ENCODE measurements at places on chromosomes 3 and 15. TPM values are rescaled to one million over a fixed set of nuclear protein-coding genes. Genes with fewer than 3 reads are reported as not detected.

DNA sequence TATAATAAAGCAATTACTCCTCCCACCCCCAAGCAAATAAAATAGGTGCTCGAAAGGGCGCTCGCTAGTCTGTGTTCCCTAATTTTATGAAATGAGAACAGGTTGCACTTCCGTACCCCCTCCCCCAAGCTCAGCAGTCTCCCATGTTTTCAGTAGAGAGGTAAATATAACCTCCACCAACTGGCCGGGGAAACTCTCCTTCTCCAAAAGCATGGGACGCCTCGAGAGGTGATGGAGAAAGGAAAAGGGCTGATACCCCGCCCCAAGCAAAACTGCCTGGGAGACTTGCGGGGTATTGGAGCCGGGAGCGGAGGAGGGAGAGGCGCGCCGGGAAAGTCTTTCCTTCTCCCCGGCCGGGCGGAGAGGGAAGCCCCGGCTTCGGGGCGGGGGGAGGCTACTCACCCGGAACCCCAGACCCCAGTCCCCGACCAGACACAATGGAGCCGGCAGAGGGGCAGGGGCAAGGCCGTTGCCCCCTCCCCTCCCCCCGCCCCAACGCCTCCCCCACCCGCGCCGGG is 605 bp downstream of the DCUN1D1 start:
- H3K27ac ChIP-seq, result peak overlapping the region; percentile 84
- peak overlapping the region; percentile 81 for H3K4me3 ChIP-seq
- no peaks in the 10 kb centered on the region for H3K36me3 ChIP-seq
- no peaks in the 10 kb centered on the region for H3K4me1 ChIP-seq
- DNase-seq, result peak; percentile 40

DNA sequence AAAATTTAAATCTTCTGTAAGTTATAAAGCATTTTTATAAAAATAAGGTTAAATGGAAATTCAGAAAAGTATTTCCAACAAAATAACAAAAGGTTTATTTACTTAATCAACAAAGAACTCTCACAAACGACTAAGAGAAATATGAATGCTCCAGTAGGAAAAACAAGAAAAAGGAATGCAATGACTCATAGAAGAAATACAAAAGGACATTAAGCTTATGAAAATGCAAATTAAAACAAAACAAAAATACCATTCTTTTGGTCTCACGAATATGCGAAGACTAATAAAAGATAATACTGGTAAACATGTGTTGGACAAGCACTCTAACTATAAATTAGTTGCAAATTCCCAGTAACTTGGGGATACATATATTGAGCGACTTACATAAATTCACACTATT is 17.5 kb upstream of the TBC1D5 start:
- no peak overlapping the region for H3K4me3 ChIP-seq
- DNase-seq, result no peak
- H3K4me1 ChIP-seq, result no peaks in the 10 kb centered on the region
- no peaks in the 10 kb centered on the region for H3K27me3 ChIP-seq
- no peak overlapping the region for H3K27ac ChIP-seq
- H3K36me3 ChIP-seq, result no peaks in the 10 kb centered on the region

GRCh38 chr3:74883690-74884089 is 269.2 kb upstream of the CNTN3 start:
- DNase-seq, result peak; percentile 26
- no peak overlapping the region for H3K27ac ChIP-seq
- no peaks in the 10 kb centered on the region for H3K36me3 ChIP-seq
- H3K4me1 ChIP-seq, result no peaks in the 10 kb centered on the region
- no peaks in the 10 kb centered on the region for H3K27me3 ChIP-seq
- H3K4me3 ChIP-seq, result no peak overlapping the region

DNA sequence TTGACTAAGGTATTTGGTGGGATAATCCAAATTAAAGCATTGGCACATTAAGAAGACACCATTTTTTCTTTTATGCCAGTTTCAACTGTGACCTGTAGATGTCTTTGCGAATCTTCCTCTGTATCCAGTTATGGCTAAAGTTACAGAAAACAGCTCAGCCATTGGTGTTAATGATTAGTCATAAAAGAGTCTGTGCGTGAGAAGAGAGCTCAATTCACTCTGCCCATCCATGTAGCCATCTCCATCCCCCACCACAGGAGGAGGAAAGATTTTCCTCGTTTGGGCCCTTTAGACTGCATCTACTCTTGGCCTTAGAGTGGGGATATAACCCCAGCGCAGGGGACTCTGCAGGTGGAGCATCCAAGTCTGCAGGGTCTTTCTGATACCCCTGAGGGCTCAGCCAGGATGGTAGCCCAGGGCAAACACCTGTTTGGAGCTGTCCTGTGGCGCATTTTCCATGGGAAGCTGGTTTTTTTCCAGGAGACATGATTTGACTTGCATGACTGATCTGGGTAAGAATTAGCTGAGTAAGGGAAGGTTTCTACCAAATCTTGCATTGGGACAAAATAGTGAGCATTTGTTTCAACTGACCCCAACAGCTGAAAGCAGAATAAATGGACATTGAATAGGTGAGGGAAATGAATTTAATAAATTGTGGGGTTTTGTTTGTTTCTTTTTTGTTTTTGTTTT is 29.5 kb downstream of the NANOGP8 start:
- no peak overlapping the region for H3K27ac ChIP-seq
- H3K36me3 ChIP-seq, result peaks cover 5% of the 10 kb centered on the region
- no peak overlapping the region for H3K4me3 ChIP-seq
- H3K27me3 ChIP-seq, result no peaks in the 10 kb centered on the region
- no peaks in the 10 kb centered on the region for H3K4me1 ChIP-seq
- no peak for DNase-seq

DNA sequence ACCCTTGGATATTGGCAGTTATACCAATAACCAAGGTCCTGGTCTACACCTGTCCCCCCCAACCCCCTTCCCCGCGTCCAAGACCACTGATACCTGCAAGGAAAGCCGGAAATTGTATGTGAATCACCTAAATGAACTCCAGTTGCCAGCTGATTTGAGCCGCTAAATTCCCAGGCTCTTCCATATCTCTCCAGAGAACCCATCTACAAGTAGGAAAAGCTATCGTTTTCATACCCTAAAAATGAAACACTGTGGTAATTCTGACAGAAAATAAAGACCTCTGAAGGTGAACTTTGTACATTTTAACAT is 114.2 kb upstream of the ICE2 start:
- no peaks in the 10 kb centered on the region for H3K36me3 ChIP-seq
- H3K27ac ChIP-seq, result no peak overlapping the region
- DNase-seq, result no peak
- H3K4me1 ChIP-seq, result peaks cover 11% of the 10 kb centered on the region
- no peaks in the 10 kb centered on the region for H3K27me3 ChIP-seq

DNA sequence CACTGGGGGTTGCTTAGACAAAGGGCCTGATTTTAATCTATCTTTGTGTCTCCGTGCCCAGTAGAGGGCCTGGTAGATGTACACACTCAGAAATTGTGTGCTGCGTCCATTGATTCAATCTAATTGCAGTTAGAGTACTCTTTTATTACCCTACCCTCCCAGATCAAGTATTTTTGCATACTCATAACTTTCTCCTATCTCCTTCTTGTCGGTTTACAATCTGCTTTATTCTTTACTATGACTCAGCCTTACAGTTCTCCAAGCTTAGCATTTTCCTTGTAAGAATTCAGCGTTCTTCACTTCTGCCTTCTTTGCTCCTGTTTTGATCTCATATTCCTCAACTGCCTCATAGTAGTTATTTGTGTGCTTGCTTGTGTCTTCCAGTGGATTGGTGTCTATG is 124.5 kb upstream of the ARRDC4 start:
- no peaks in the 10 kb centered on the region for H3K4me1 ChIP-seq
- H3K36me3 ChIP-seq, result no peaks in the 10 kb centered on the region
- no peak for DNase-seq

- peak overlapping the region; percentile 96 for H3K4me3 ChIP-seq
- H3K27me3 ChIP-seq, result no peaks in the 10 kb centered on the region
- no peaks in the 10 kb centered on the region for H3K36me3 ChIP-seq
- H3K27ac ChIP-seq, result peak overlapping the region; percentile 94
Observed at GRCh38 chr3:195441992-195442572, 738 bp downstream of the ACAP2 start.

TMEM207 gene
- not detected for total RNA-seq

LRRC31 gene
- not detected for total RNA-seq

GP5 gene
- total RNA-seq, result 0.15 TPM

ARIH1 gene
- 235 TPM for total RNA-seq

PIGZ gene
- total RNA-seq, result 5.2 TPM

Data from MCF 10A (cell line).